ENCODE measurements at places on chromosomes 6 and 20.

DNA sequence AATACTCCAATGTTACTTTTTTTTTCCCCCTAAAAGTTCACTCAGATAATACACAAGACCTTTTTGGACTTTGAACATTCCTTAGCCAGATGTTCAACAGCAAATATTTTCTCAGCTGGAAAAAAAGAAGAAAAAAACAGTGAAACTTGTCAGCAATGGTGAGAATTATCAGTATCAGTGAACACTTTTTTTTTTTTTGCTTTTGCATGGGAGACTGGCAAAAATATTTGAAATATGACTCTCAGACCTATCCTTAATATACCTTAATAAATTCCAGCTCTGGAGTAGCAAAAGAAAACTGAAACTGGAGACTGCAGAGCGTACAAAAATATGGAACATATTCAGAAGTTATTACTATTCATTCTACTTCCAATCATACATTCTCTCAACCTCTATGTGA is 92.3 kb downstream of the RFPL4B start:
- no peak for DNase-seq

- no peak for DNase-seq
These were observed 9.8 kb downstream of the PREX1 start for GRCh38 chr20:48818031-48818370.

- DNase-seq, result no peak
These were observed 109.3 kb downstream of the GPX5 start for GRCh38 chr6:28634761-28635546.

- no peak for DNase-seq
These were observed 31.5 kb downstream of the PACSIN1 start for GRCh38 chr6:34497411-34497810.

DNA sequence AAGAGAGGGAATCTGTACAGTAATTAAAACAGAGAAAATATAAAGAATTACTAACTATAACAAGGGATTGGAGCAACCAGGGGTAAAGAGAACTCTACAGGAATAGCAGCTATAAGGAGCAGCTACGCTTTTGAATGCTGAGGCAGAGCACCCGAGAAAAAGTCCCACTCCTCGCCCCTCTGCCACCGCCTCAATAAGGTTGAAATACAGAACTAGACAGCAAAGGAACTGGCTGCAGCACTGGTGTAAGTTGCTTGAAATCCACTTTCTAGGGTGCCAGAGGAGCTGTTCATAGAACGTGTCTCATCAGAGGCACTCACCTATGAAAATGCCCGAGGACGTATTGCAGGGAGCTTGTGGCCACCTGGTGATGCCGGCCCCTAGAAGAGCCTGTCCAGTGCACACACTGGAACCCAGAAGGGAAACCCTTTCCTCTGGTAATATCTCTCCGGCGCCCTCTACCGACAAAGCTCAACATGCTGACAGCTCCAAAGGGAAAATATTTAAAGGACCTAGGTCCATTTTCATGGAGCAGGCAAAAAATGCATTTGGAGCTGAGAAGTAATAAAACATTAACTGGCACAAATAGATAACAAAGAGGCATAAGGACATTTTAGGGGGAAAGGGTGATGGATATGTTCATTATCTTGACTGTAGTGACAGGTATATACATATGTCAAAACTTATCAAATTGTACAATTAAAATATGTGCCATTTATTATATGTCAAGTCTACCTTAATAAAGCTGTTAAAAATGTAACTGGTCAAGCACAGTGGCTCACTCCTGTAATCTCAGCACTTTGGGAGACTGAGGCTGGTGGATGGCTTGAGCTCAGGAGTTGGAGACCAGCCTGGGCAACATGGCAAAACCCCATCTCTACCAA is 137.4 kb upstream of the HDAC2 start:
- peak; percentile 16 for DNase-seq

DNA sequence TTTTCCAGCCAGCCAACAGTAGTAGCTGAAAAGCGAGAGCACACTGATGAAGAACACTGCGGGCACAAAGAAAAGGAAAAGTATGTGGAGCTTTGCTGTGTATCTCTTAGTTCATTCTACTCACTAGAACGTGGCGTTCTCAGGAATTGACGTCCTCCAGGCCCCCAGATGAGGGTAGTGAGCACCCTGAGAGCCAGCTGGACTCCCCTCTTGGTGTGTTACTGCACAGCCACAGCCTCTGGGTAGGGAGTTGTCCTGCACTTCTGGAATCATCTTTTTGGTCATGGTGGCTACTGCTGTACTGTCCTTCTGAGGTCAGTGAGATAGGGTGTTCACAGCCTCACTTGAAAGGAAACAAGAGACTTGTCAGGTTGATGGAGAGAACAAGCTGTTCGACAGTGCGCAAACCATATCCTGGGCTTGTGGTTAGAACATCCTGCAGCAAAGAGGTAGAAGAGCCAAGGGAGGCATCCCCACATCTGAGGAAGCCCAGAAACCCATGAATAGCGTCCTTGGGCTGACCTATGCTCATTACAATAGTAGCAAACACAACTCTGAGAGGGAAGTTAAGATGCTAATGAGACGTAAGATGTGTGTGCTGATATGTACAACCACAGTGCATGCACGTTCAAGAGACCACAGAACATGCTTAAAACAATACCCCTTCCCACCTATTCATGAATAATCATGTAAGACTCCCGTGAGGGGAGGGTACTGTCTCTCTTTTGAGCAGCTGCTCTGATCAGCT is 14.6 kb upstream of the HLA-F start:
- peak; percentile 40 for DNase-seq

- no peak for DNase-seq
These were observed 122.7 kb downstream of the BTBD9 start for GRCh38 chr6:38517005-38517404.

DNA sequence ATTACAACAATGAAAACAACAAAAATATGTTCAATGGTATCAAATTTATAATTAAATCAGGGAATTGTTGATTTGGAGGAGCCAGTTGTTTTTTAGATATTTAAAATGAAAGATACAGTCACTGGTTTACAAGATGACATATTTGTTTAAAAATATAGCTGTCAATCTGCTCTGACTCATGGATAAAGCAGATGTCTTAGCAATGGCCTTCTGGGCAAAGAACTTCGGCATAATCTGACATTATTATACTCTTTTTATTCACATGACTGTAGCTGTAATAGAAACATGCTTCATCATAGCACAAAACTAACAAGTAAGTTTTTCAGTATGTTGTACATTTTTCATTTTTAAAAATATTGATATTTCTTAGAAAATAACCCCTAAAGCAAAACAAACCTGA is 267.4 kb downstream of the CENPW start:
- DNase-seq, result no peak

DNA sequence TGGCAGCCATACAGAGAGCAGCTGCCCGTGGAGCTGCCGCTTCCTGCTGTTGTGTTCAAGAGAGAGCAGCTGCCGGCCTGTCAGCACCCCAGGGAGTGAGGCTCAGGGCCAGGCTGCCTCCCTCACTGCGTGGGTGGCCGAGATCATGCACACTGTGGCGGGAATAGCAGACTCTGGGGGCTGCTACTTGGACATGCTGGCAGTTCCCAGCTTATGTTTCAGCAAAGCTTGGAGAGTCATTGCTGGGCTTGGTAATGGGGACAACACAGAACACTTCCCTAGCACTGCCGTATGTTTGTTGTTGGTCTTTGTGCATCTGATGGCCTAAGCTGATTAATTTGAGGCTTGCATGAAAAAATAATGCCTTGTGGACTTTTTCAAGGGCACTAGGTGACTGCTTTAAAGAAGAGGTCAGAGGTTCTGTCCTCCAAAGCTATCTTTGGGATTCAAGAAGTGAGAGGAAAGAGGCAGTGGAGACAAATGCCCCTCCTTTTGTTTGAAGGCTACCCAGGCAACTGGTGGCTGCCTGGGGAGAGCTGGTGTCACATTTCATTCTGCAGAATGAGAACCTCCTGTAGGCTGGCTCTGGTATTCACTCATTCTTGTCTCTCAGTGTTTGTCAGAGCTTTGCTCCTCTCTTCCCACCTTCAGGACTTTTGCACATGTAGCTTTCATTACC is 18.8 kb downstream of the MRAP2 start:
- DNase-seq, result no peak

DNA sequence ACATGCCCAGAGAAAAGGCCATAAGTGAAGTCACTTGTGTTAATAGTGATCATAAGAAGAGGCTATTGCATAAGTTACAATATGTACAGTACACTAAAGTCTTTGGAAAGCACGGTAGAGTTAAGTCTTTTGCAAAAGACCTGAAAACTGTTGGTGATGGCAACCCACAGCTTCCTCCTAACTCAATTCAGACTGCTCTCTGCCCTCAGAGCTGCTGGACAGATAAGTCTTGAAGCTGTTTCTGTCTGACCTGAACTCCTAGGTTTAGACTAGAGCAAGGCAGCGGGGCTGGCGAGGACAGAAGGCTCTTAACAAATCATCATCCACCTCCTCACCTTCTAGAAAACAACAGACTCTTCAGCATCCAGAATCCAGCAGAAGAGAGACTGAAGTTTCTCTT is 125.4 kb downstream of the CD24 start:
- no peak for DNase-seq

GRCh38 chr6:146981981-146982380 is 222.2 kb upstream of the STXBP5 start:
- no peak for DNase-seq

DNA sequence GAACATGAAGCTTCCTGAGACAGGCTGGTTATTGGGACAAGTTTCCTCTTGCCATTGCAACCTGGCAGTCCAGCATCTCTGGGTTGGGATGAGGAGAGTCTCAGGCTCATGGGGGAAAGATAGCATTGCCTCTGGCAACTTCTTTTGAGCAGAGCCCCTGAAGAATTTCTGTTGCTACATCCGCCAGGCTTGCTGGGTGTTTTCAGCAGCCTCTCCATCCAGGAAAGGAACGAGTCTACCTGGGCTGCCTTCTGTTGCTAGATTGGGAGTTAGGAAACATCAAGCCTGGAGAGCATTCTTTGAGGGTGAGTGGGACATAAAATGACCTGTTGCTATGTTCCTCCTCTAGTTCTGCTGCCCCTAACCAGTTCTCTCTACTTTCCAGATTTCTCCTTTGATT is 313.5 kb downstream of the RFPL4B start:
- DNase-seq, result no peak

DNA sequence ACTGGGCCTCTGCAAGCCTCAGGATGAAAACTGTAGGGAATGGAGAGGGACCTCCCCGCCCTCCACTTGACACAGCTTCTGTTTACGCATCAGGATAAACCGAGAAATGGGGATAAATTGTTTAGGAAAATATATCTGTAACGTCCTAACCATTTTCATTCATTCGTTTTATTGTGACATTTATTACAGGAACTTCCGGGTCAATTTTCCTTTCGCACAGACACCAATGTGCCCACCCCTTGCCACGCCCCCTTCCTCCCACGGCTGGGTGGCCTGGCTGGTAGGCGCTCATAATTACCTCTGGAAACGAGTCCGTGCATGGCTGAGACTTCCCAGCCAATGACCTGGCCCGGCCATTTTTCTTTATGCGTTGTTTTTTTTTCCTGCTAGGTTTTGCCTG is 96.1 kb downstream of the BMP7 start:
- DNase-seq, result no peak

GRCh38 chr6:72579865-72580264 is 42.0 kb upstream of the KCNQ5 start:
- no peak for DNase-seq

GRCh38 chr6:1479095-1479494 is 89.7 kb downstream of the FOXF2 start:
- no peak for DNase-seq

DNA sequence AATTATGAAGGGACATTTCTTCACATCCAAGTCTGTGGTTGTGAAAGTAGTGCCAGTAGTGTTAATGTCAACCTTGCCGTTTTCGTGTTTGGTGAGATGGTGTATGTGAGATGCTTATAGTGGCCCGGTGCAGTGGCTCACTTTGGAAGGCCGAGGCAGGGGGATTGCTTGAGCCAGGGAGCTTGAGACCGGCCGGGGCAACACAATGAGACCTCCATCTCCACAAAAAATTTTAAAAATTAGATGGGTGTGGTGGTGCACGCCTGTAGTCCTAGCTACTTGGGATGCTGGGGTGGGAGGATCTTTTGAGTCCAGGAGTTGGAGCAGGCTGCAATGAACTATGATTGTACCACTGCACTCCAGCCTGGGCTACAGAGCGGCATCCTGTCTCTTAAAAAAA is 37.4 kb downstream of the PNLDC1 start:
- no peak for DNase-seq

DNA sequence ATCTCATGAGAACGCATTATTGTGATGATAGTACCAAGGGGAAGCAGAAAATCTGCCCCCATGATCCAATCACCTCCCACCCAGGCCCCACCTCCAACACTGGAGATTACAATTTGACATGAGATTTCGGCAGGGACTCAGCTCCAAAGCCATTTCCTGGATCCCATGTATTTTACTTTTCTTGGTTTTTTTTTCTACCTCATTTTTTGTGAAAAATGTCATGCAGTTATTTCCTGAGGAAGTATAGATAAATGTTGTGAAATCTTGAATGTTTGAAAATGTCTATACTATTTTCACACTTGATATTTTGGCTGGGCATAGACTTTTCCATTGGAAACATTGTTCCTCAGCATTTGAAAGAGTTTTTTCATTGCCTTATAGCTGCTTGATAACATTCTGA is 9.1 kb upstream of the BRPF3 start:
- no peak for DNase-seq

All from NK-92 treated with Interleukin-12 subunit alpha and Interleukin-12 subunit beta, amount 100 ng/mL, for 24 hours (cell line).